COR-L47 (cell line): ENCODE measurements at places on chromosomes 3 and 15.

DNA sequence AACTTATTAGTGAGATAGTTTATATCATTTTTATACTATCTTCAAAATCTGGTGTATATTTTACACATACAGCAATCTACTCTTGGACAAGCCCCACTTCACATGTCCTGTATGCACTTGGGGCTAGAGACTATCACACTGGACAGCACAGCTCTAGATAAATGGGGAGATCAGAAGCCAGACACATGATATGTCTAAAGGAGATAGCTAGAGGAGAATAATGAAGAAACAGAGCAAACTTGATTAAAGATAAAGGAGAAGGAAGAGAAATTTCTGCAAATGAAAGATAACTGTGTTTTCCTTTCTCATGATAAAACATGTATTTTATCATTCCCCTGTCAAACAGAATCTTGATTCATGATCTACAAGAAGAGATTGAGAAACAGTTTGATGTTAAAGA is 13.0 kb downstream of the CPA3 start:
- DNase-seq = no peak

DNA sequence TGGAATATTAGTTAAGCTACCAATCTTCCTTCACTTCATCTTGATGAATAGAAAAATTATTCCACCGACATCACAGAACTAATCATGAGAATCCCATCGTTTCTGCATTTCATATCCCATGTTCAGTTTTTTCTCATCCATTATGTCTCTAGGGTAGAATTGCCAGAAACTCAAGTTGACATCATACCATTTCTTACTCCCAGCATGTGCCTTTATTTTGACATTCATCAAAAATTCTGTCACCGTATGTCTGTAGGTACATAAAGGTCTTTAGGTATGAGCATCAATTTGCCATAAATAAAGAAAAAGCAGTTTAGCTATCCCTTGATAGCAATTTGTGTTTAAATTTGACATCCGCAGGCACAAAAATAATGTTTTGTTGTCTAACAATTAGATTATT is 175.5 kb upstream of the ROBO2 start:
- no peak for DNase-seq

DNA sequence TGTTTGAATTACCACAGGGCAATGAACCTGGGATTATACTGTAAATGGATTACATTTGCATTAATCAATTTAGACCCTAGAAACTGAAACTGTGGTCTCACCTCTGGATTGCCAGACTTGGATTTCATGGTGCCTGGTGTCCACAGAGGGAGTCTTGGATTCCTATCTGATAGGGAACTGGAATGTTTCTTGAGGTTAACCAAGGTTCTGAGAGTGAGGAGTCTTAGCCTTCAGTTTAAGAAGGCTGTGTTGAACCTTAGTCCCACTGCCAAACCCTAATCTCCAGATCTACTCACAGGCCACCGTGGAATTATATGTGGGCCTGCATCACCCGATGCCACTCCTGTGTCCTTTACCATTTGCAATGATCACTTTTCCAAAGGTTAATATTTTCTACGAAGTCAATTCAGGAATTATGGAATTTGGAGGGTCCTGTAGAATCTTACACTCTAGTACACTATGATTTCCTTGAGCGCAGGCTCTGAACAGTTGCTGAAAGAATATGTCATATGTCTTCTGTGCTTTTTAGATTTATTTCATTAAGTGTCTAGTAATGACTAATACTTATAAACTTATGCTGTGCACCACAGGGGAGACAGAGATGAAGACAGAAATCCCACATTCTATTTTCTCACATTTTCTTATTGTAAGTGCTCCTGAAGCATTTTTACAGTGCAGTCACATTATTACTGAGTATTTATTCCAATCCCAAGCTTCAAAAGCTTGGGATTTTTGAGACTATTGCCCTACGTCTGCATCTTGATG is 87.9 kb downstream of the EFL1 start:
- no peak for DNase-seq

GRCh38 chr3:191420771-191421170 is 40.2 kb upstream of the PYDC2 start:
- no peak for DNase-seq

- no peak for DNase-seq
These were observed 552.8 kb downstream of the NAALADL2 start for GRCh38 chr3:175411946-175412345.

- DNase-seq = no peak
These were observed 2.4 kb upstream of the POPDC2 start for GRCh38 chr3:119662604-119663373.

- DNase-seq = no peak
These were observed 40.8 kb downstream of the CLSTN2 start for GRCh38 chr3:139975594-139976365.

- no peak for DNase-seq
These were observed 288.5 kb downstream of the VGLL3 start for GRCh38 chr3:86702381-86702958.

GRCh38 chr3:156761713-156762451 is 64.3 kb upstream of the LEKR1 start:
- DNase-seq = no peak

- DNase-seq = no peak
These were observed 9.4 kb upstream of the MGLL start for GRCh38 chr3:127831723-127832172.

GRCh38 chr3:182814419-182815062 is 21.2 kb downstream of the ATP11B start:
- no peak for DNase-seq

GRCh38 chr15:78307976-78308375 is 8.6 kb upstream of the SKIC8 start:
- DNase-seq = no peak

- no peak for DNase-seq
These were observed 194.6 kb upstream of the BCL6 start for GRCh38 chr3:187939891-187940290.
